ENCODE measurements at places on chromosomes 6 and 20.

DNA sequence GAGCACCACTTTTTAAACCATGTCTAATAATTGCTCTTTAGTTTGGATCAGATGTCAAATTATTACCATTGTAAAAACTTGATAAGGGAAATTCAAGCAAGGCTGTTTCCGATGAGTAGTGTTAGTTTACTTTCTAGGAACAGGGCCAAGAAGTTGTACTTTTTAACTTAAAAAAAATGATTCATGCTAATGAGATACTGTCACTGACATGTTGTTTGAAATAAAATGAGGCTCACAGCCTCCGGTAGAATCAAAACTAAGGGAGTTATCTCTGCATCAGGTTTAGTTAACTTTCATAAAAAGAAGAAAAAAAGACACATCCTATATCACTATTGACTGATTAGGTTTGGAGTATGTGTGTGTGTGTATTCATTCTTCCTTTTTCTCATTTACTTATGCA, 55.2 kb upstream of the SUPT3H start:
- no peak for DNase-seq

- DNase-seq: no peak
Measured at GRCh38 chr20:33532753-33533459, 43.0 kb downstream of the CBFA2T2 start.

DNA sequence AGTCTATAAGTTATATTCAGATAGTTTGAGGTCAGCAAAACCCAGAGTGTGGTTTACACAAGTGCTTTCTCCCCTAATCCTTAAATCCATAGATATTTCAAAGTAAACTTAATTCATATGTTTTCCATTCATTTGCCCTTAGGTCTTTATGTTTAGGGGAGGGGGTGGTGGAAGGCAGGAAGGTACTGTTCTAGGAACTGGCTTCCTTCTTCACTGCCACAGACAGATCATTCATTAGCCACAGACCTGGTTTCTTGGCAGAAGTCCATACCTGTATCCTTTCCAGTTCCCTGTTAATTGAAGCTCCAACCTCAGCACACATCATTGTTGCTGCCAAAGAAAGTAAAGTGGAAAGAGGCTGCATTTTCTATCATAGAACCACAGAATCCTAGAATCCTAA, 123.0 kb downstream of the AIG1 start:
- no peak for DNase-seq

- DNase-seq: no peak
Measured at GRCh38 chr6:44120692-44121443, 6.4 kb downstream of the MRPL14 start.

GRCh38 chr6:111918825-111919224, 45.6 kb upstream of the FYN start:
- DNase-seq: no peak

DNA sequence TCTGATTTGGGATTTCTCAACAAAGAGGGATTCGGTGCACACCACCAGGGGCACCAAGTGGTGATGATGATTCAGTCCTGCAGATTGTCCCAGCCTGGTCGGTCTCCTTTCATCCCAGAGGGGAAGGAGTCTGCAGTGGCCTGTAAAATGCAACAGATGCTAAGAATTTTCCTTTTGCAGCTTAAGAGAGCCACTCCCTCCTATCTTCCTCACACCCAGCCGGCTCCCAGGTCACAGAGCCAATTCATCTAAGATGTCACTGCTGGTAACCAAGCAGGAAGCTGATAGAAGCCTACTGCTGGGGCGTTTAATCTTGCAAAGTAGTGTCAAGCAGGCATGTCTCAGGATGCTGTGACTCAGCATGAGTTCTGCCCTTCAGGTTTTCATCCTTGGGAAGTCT, 203.8 kb upstream of the LRFN2 start:
- DNase-seq: no peak

DNA sequence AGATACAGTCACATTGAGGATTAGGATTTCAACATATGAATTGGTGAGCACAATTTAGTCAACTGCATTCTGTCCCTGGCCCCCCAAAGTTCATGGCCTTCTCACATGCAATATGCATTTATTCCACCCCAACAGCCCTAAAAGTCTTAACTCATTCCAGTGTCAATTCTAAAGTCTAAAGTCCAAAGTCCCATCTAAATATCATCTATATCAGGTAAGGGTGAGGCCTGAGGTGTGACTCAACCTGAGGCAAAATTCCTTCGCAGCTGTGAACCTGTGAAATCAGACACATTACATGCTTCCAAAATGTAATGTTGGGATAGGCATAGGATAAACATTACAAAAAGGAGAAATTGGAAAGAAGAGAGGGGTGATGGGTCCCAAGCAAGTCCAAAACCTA, 27.8 kb downstream of the CLIC5 start:
- no peak for DNase-seq

DNA sequence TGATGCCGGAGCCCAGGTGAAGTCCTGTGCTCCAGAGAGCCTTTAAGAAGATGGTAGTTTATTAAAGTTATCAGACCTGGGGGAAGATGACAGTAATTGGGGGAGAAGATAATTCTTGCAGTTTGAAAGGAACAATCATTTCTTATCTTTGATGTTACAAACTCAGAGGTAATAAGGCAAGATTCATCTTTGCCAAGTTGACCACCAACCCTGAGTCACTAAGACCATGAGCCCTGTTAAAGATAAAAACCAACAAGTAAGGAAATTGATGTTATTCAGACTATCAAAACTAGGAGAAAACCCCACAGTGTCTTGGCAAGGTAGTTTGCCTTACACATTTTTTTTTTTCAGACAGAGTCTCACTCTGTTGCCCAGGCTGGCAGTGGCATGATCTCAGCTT, 73.1 kb downstream of the MKKS start:
- DNase-seq: no peak

DNA sequence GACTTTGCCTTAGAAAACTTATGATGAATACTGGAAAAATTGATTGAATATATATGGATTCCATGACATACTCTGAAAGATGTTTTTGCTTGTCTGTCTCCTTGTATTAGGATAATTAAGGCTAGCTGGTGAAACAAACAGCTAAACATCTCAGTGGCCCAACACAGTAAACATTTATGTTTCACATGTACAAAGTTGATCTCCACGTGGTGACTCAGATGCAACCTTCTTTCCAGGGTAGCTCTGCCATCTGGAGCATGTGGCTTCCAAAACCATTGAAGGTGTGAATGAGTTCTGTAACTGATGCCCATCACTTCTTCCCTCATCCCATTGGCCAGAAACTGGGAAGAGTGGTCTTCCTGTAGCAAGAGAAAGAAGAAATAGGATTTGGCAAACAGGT, 196.3 kb downstream of the TSHZ2 start:
- no peak for DNase-seq

GRCh38 chr6:31055441-31055840, 45.2 kb downstream of the MUC22 start:
- no peak for DNase-seq

DNA sequence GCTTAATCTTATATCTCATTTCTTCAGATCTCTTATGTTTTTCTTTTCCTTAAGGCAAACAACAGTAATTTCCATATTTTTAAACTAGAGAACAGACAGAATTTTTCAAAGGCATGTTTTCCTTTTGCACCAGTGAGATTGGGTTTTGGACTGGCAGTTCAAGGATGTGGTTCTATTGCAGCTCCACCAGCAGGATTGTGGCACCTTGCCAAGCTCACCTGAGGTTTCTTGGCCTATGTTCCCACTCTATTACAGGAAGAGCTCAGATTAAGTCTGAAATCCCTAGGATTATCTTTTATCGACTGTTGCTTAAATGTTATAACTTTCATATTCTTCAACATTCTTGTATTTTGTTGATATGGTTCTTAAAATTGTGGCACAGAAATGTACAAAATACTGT, 218.9 kb downstream of the PLCB4 start:
- no peak for DNase-seq

GRCh38 chr20:59121714-59122565, 41.7 kb upstream of the ZNF831 start:
- no peak for DNase-seq

GRCh38 chr20:25257756-25258475, 10.0 kb downstream of the PYGB start:
- DNase-seq: no peak

DNA sequence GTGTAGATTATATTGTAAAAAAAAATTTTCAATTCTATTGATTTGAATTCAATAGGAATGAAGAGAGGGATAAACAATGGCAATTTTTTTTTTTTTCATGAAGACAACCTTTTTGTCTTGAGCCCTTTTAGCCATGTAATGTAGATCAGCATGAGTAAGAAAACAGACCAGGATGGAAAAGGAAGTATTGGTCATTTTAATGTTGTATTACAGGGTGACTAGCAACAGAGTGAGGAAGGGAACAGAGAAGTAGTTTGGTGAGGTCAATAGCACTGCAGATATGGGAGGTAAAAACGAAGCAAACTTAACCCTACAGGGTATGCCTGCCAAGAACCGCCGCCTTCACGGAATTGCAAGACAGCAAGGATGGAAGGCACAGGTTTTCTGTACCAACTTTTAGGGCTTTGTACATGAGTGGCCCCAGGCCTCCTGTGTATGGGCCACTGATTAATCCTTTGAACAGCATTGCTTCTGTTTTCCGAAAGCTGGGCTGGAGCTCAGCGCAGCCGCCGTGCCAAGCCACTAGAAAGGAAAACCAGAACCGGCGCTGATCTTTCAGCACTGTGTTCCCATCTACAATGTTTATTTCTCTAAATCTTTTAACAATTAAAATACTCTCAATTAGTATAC, 383.7 kb downstream of the CENPW start:
- no peak for DNase-seq

DNA sequence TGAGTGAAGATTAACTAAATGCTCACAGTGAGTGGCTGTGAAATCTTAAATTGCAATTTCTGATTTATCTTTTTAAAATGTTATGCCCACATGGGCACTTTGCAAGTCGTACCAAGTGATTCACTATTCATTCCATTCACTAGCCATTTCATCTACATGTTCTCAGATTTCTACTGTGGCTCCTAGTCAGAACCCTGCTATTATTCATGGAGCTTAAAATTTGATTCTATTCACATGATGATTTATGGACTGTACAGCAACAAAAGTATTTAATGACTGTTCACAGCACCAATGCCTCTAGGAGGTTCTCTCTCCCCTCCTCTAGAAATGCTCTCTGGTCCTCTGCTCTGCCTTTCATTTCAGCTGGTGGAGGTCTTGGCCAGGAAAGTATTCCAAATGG, 133.5 kb upstream of the MAP3K7 start:
- DNase-seq: no peak

DNA sequence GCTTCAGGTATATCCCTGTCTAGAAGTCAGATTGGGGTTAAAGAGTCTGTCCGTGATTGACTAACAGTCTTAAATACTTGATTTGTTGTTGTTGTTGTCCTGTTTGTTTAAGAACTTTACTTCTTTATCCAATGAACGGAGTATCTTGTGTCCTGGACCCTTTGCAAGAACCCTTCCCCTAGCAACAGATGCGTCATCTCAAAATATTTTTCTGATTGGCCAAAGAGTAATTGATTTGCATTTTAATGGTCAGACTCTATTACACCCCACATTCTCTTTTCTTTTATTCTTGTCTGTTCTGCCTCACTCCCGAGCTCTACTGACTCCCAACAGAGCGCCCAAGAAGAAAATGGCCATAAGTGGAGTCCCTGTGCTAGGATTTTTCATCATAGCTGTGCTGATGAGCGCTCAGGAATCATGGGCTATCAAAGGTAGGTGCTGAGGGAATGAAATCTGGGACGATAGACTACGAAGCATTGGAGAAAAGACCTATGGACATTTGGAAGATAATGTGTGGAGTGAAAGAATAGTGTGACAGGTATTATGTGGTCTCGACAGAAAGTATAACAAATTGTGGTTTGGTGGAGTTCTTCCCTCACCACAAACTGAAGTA, at the start of gene HLA-DRA:
TSS of gene HLA-DRA (plus strand) at position 286 of the 613 bp plus-strand sequence. CDS start at position 350, 64 bp downstream.
- peak; percentile 6 for DNase-seq
